Stimulated activated CD4-positive, alpha-beta T cell treated with anti-CD3 and anti-CD28 coated beads, Interleukin-12 subunit alpha, Interleukin-12 subunit beta, amount 100 ng/mL, for 24 hours (primary cell): ENCODE measurements at places on chromosomes 6 and 20.

- no peak for DNase-seq
Measured at GRCh38 chr6:47157653-47158219, 115.6 kb upstream of the ADGRF1 start.

- DNase-seq: no peak
Measured at GRCh38 chr6:32713241-32713640, 27.9 kb upstream of the HLA-DQA2 start.

- no peak for DNase-seq
Measured at GRCh38 chr6:144778056-144778455, 492.9 kb downstream of the UTRN start.

GRCh38 chr6:41621802-41622201, 16.5 kb upstream of the MDFI start:
- DNase-seq: no peak

- DNase-seq: no peak
Measured at GRCh38 chr20:11051136-11051535, 377.3 kb upstream of the JAG1 start.

DNA sequence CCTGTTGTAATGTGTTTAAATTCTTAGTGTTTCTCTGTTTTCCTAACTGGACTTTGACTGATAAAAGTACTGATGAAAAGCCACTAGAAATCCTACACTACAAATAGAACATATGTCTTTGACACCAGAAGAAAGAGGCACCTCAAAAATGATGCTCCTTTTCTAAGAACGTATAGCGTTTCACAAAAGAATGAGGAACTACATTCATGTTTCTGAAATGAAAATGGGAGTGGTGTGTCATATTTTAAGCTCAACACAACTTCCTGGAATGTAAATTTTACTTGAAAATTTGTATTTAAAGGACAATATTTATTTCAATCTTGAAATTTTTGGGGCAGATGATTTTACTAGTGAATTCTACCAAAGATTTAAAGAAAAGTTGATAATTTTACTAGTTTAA, 35.3 kb downstream of the KIAA0408 start:
- no peak for DNase-seq

DNA sequence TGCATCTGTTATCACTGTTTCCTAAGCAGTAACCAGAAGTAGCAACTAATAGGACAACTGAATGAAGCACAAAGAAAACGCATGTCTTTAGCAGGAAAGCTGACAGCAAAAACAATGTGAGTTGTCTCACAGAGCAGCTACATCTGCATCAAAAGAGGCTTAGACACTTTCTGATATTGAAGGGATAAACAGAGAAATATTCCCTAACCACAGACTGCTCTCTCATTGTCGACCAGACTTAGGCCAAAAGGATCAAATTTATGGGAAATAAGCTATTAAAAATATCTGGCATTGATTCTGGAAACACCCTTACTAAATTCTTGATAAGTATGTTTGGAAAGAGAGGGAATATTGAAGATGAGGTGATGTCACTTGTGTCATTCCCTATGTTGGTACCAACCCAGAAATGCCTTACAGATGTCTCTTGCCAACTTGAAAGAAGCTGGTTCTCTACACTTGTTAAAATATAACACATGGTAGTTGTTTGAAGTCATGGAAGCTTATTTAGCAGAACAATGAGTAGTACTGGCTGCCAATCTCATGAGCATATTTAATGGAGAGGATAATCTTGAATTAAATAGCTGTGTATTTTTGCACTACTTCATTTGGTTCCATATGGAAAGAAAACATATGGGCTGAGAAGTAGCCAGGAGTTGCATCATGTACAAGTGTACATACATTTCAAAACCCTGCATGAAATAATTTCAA, 929.3 kb upstream of the MAN1A1 start:
- no peak for DNase-seq

- no peak for DNase-seq
Measured at GRCh38 chr6:105748737-105749161, 337.4 kb upstream of the PRDM1 start.

GRCh38 chr20:24658920-24659660, 189.7 kb downstream of the SYNDIG1 start:
- DNase-seq: no peak

GRCh38 chr6:121183742-121184141, 150.5 kb downstream of the TBC1D32 start:
- no peak for DNase-seq
